ENCODE measurements at places on chromosomes 7 and 10. TPM values are rescaled to one million over a fixed set of nuclear protein-coding genes. Genes with fewer than 3 reads are reported as not detected.

Gene REEP3
- 85.4 TPM for total RNA-seq

Gene MKX
- not detected for total RNA-seq

Gene CPN1
- not detected for total RNA-seq

Gene COL1A2
- total RNA-seq = 7,425 TPM

Gene PSTK
- total RNA-seq = 2.9 TPM

Gene LEP
- total RNA-seq = 0.17 TPM

Gene COL13A1
- 38.9 TPM for total RNA-seq

Gene AGMO
- total RNA-seq = 5.5 TPM

Gene CBX3
- total RNA-seq = 66.3 TPM

Gene ZNF853
- total RNA-seq = 0.99 TPM

Gene SUGCT
- 8.4 TPM for total RNA-seq

Gene NXPH1
- total RNA-seq = not detected

Gene C10orf143
- total RNA-seq = 0.13 TPM

Gene LIPK
- total RNA-seq = not detected

Gene TMEM236
- 0.07 TPM for total RNA-seq

Gene TMEM229A
- total RNA-seq = 0.07 TPM

Gene OR9A2
- not detected for total RNA-seq

Gene AEBP1
- 333 TPM for total RNA-seq

Gene ARPC1B
- 812 TPM for total RNA-seq

Gene OGA
- total RNA-seq = 86.7 TPM

Gene PPP1R3C
- total RNA-seq = 201 TPM

Gene SPDYE2
- total RNA-seq = not detected

Gene CALML5
- not detected for total RNA-seq

Gene MTG1
- 19.9 TPM for total RNA-seq

Gene FOXK1
- total RNA-seq = 43.7 TPM

Gene CCT6A
- total RNA-seq = 159 TPM

Gene COL17A1
- 1.1 TPM for total RNA-seq

Gene XRCC2
- total RNA-seq = 1.2 TPM

Gene UNC5B
- total RNA-seq = 38.6 TPM

Gene GPR26
- not detected for total RNA-seq

Gene WDFY4
- not detected for total RNA-seq

Gene BHLHA15
- 1.4 TPM for total RNA-seq

Gene CWF19L1
- total RNA-seq = 16.9 TPM

Gene CYREN
- total RNA-seq = 42.9 TPM

Gene HOXA4
- 2.0 TPM for total RNA-seq

Gene FOXP2
- 0.26 TPM for total RNA-seq

Gene ZNF804B
- total RNA-seq = not detected

Gene FGL2
- 86.5 TPM for total RNA-seq

Gene DENND2A
- total RNA-seq = 4.8 TPM

Gene TMEM178B
- total RNA-seq = 2.3 TPM

Gene CNTNAP2
- under 0.01 TPM for total RNA-seq

Gene TDRD1
- total RNA-seq = 0.13 TPM

Gene GOT1
- 23.8 TPM for total RNA-seq

Gene SPAM1
- total RNA-seq = not detected

Gene DOCK4
- total RNA-seq = 20.3 TPM

Gene GIMAP5
- total RNA-seq = not detected

Gene GPR15LG
- total RNA-seq = not detected

Gene FGFR2
- total RNA-seq = 0.03 TPM

Gene GBF1
- 50.8 TPM for total RNA-seq

Gene IDI2
- not detected for total RNA-seq

Gene C7orf25
- total RNA-seq = 4.9 TPM

Gene SEMA3E
- total RNA-seq = 0.13 TPM

All from smooth muscle cell of the pulmonary artery (primary cell).